ENCODE measurements at places on chromosomes 5 and 9.

DNA sequence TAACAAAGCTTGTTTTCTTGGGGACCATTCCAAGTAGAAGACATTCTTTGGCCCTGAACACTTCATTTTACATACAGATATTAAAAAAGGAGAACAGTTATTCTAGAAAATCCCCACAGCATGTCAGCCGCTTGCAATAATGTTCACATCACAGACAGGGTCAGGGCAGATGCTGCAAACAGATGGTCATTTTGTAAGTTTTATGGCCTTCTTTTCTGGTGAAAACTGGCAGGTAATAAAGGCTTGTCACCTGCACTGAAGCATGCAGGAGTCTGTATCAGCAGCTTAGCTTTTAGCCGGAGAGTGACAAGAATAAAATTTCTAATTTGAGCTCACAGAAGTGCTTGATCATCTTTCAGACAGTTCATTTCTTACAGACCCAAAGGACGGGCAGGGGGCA lies 220.9 kb upstream of the DAP start:
- no peaks in the 10 kb centered on the region for H3K36me3 ChIP-seq
- H3K4me1 ChIP-seq, result peaks cover 2% of the 10 kb centered on the region
- peaks cover 8% of the 10 kb centered on the region for H3K27me3 ChIP-seq
- H3K27ac ChIP-seq, result no peak overlapping the region

GRCh38 chr9:114153761-114154599 lies 1.4 kb upstream of the COL27A1 start:
- H3K4me1 ChIP-seq, result peaks cover 47% of the 10 kb centered on the region
- H3K36me3 ChIP-seq, result no peaks in the 10 kb centered on the region
- H3K27me3 ChIP-seq, result peaks cover 26% of the 10 kb centered on the region
- H3K27ac ChIP-seq, result no peak overlapping the region
- DNase-seq, result no peak

DNA sequence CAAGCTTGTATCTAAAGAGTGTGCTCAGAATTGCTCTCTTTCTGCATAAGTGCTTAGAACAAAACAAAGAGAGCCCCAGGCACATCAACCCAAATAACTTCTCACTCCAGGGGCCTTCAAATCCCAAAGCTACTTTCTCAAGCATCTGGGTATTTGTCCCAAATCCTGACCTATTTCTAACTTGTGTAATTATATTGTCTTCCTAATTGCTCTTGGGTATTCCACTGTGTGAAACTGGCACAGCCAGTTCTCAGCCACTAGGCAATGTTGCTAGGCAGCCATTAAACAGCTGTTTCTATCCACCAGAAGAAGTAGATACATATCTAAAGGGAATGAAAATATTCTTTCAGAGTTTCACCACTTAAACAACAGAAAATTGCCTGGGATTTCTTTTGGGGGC lies 198.8 kb downstream of the PRELID2 start:
- no peak overlapping the region for H3K4me3 ChIP-seq
- H3K27ac ChIP-seq, result no peak overlapping the region
- no peak for DNase-seq
- H3K4me1 ChIP-seq, result no peaks in the 10 kb centered on the region

GRCh38 chr9:102587281-102587680 lies 407.9 kb upstream of the CYLC2 start:
- no peaks in the 10 kb centered on the region for H3K36me3 ChIP-seq
- H3K4me1 ChIP-seq, result no peaks in the 10 kb centered on the region
- H3K27me3 ChIP-seq, result no peaks in the 10 kb centered on the region
- H3K27ac ChIP-seq, result no peak overlapping the region

- H3K36me3 ChIP-seq, result no peaks in the 10 kb centered on the region
- no peaks in the 10 kb centered on the region for H3K4me1 ChIP-seq
- no peak for DNase-seq
- no peaks in the 10 kb centered on the region for H3K27me3 ChIP-seq
- H3K27ac ChIP-seq, result no peak overlapping the region
Measured at GRCh38 chr5:51013036-51013435, 346.6 kb downstream of the PARP8 start.

DNA sequence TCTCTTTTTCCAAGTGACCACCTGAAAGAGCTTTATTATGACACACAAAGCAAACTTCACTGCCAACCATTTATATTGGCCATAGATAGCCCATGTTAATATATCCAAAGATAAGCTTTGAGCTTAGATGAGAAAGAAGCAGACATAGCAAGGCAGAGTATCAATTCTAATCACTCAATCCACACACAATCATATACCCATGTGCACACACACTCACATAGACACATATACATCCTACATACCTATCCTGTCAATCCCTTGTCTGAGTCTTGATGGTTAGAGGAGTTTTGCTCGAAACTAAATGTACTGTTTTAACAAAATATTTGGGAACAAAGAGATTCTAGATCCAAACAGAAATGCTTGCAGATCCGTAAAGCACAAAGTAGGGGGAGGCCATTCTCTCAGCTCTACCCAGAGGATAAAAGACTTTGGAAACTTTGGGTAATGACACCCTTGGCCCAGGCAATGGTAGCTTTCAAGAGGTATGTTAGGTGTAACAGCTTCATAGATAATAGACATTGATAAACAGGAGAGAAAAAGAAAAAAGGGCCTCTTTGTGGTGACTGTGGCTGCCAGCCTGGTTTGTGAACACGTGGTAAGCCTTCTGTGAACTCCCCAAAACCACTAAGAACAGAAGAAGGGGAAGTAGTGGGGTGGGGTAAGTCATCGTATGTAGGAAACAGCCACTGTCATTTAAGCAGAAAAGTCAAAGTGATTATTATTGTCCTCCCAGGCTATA lies 121.6 kb downstream of the TLR4 start:
- no peak overlapping the region for H3K4me3 ChIP-seq
- H3K27me3 ChIP-seq, result no peaks in the 10 kb centered on the region
- H3K36me3 ChIP-seq, result no peaks in the 10 kb centered on the region
- no peaks in the 10 kb centered on the region for H3K4me1 ChIP-seq

- no peak for DNase-seq
- H3K27ac ChIP-seq, result no peak overlapping the region
- H3K4me1 ChIP-seq, result peaks cover 50% of the 10 kb centered on the region
- H3K36me3 ChIP-seq, result no peaks in the 10 kb centered on the region
- H3K27me3 ChIP-seq, result no peaks in the 10 kb centered on the region
- no peak overlapping the region for H3K4me3 ChIP-seq
Measured at GRCh38 chr5:172280929-172281328, 2.6 kb downstream of the UBTD2 start.

DNA sequence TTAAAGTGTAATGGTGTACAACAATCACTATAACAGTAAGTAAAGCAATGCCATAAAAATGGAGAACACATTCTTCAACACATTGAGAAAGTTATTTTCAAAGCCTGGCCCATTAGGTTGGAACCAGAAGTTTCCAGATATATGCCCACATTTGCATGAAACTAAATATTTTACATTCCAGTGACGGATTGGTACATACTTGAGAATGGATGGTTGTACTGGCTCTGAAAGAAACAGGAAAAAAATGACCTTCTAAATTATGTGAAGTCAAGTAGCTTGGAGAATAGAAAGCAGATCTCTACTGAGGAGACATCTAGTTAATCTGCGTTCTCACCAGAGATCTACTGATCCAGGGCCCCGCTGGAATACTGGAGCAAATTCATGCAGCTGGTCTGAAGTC lies 1037.0 kb downstream of the NR2F1-AS1 start:
- no peak for DNase-seq
- H3K27me3 ChIP-seq, result no peaks in the 10 kb centered on the region
- no peaks in the 10 kb centered on the region for H3K36me3 ChIP-seq
- no peak overlapping the region for H3K27ac ChIP-seq
- no peaks in the 10 kb centered on the region for H3K4me1 ChIP-seq

DNA sequence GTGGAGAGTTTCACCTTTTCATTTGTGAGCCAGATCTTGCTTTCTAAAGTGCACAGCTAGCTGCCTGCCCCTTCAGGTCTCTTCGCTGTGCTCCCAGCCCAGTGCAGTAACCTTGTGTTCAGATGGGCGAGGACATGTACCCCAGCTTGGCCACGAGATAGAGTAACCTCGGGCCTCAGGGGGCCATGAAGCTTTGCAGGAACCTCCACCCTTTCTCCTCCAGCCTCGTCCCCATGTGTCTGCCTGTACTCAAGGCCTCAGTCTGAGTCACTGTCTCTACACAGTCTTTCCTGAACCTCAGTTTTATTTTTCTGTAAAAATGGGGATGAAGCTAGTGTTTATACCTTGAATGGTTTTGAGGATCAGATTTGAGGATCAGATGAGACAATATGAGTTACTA lies 37.9 kb downstream of the ERGIC1 start:
- DNase-seq, result no peak
- H3K4me3 ChIP-seq, result no peak overlapping the region
- H3K27ac ChIP-seq, result peak overlapping the region; percentile 95
- no peaks in the 10 kb centered on the region for H3K27me3 ChIP-seq
- H3K4me1 ChIP-seq, result peaks cover 92% of the 10 kb centered on the region

DNA sequence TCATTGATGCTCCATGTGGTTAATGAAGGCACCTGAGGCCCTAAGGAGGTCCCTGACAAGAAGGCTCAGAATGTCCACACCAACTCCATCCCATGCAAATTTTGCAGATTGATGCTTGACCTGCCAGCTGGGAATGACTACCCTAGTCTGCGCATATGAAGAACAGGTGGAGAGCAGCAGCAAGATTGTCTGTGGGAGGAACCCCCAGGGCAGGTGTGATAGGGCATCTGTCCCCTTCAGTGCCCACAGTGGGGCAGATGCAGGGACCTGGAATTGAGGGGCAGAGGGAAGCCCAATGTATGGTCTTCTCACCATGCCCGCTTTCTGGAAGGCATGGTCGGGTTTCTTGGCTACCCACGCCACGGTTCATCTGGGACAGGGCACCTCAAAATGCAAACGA lies 79.6 kb downstream of the MACROH2A1 start:
- no peaks in the 10 kb centered on the region for H3K4me1 ChIP-seq
- no peak overlapping the region for H3K27ac ChIP-seq
- no peak for DNase-seq
- H3K4me3 ChIP-seq, result no peak overlapping the region
- H3K36me3 ChIP-seq, result no peaks in the 10 kb centered on the region

GRCh38 chr5:103013933-103014552 lies 105.9 kb downstream of the GIN1 start:
- peaks cover 77% of the 10 kb centered on the region for H3K36me3 ChIP-seq
- no peak overlapping the region for H3K4me3 ChIP-seq
- H3K27me3 ChIP-seq, result no peaks in the 10 kb centered on the region
- H3K4me1 ChIP-seq, result peaks cover 8% of the 10 kb centered on the region
- no peak for DNase-seq
- no peak overlapping the region for H3K27ac ChIP-seq

- H3K4me3 ChIP-seq, result no peak overlapping the region
- no peak for DNase-seq
- no peaks in the 10 kb centered on the region for H3K36me3 ChIP-seq
- H3K27me3 ChIP-seq, result peaks cover 3% of the 10 kb centered on the region
Measured at GRCh38 chr5:164355267-164355830, 849.9 kb downstream of the MAT2B start.

DNA sequence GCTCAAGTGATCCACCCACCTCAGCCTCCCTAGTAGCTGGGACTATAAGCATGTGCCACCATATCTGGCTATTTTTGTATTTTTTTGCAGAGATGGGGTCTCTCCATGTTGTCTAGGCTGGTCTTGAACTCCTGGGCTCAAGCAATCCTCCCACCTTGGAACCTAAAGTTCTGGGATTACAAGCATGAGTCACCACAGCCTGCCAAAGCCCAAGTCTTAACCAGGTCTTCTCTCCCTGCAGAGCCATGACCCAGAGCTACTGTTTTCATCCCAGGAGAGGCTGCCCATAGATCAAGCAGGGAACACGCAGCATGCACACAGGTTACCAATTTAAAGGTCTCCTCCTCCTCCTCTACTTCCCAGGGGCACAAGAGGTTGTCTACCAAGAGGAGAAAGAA lies 29.7 kb downstream of the PCDHGC5 start:
- DNase-seq, result no peak
- H3K4me3 ChIP-seq, result no peak overlapping the region
- H3K36me3 ChIP-seq, result peaks cover 21% of the 10 kb centered on the region
- no peaks in the 10 kb centered on the region for H3K27me3 ChIP-seq

- H3K27ac ChIP-seq, result no peak overlapping the region
- H3K4me3 ChIP-seq, result no peak overlapping the region
- peaks cover 6% of the 10 kb centered on the region for H3K27me3 ChIP-seq
- no peak for DNase-seq
- no peaks in the 10 kb centered on the region for H3K36me3 ChIP-seq
- no peaks in the 10 kb centered on the region for H3K4me1 ChIP-seq
Measured at GRCh38 chr5:59607138-59607765, 286.3 kb downstream of the PDE4D start.

DNA sequence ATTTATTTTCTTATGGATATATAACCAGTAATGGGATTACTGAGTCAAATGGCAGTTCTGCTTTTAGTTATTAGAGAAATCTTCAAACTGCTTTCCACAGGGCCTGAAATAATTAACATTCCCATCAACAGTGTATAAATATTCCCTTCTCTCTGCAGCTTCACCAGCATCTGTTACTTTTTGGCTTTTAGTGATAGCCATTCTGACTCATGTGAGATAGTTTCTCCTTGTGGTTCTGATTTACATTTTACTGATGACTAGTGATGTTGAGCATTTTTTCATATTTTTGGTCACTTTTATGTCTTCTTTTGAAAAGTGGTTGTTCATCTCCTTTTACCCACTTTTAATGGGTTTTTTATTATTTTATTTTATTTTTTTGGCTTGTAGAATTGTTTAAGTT lies 1290.3 kb upstream of the CDH9 start:
- no peak for DNase-seq
- no peaks in the 10 kb centered on the region for H3K36me3 ChIP-seq
- H3K4me1 ChIP-seq, result no peaks in the 10 kb centered on the region
- no peak overlapping the region for H3K4me3 ChIP-seq
- no peak overlapping the region for H3K27ac ChIP-seq
- H3K27me3 ChIP-seq, result no peaks in the 10 kb centered on the region

GRCh38 chr9:37635808-37636207 lies 14.9 kb upstream of the FRMPD1 start:
- H3K4me1 ChIP-seq, result no peaks in the 10 kb centered on the region
- no peak for DNase-seq
- H3K27me3 ChIP-seq, result peaks cover 18% of the 10 kb centered on the region
- no peak overlapping the region for H3K27ac ChIP-seq

DNA sequence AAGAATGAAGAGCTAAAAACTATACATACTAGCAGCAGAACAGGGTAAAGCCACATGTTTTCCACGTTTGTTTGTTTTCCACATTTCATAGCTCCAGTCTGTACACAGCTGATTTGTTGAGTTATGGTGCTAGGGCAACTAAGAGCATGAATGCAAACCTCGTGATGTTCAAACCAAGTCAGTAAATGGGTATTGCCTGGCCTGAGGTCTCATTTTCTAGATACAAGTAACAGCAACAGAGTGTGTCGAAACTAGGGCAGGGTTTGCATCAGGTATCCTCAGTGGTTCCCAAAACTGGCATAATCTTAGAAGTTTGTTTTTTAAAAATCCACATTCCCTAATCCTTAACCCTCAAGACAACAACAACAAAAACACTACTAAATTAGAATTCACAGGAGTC lies 89.3 kb downstream of the CEMIP2 start:
- no peaks in the 10 kb centered on the region for H3K27me3 ChIP-seq
- no peak for DNase-seq
- H3K4me3 ChIP-seq, result no peak overlapping the region
- no peak overlapping the region for H3K27ac ChIP-seq
- H3K4me1 ChIP-seq, result peaks cover 42% of the 10 kb centered on the region

- DNase-seq, result no peak
- H3K27ac ChIP-seq, result peak overlapping the region; percentile 100
- peak overlapping the region; percentile 98 for H3K4me3 ChIP-seq
- no peaks in the 10 kb centered on the region for H3K27me3 ChIP-seq
- H3K36me3 ChIP-seq, result peaks cover 2% of the 10 kb centered on the region
Measured at GRCh38 chr5:180801596-180802324, 846 bp downstream of the MGAT1 start.

- no peak overlapping the region for H3K4me3 ChIP-seq
- H3K27ac ChIP-seq, result peak overlapping the region; percentile 77
- no peak for DNase-seq
- H3K27me3 ChIP-seq, result no peaks in the 10 kb centered on the region
- no peaks in the 10 kb centered on the region for H3K36me3 ChIP-seq
Measured at GRCh38 chr9:88773627-88774244, 217.5 kb upstream of the S1PR3 start.

All from left ventricle myocardium inferior (tissue), 1 donor.